ENCODE measurements at places on chromosomes 5 and 9.

- no peak for DNase-seq
Observed at GRCh38 chr9:2934241-2934650, 90.4 kb upstream of the PUM3 start.

DNA sequence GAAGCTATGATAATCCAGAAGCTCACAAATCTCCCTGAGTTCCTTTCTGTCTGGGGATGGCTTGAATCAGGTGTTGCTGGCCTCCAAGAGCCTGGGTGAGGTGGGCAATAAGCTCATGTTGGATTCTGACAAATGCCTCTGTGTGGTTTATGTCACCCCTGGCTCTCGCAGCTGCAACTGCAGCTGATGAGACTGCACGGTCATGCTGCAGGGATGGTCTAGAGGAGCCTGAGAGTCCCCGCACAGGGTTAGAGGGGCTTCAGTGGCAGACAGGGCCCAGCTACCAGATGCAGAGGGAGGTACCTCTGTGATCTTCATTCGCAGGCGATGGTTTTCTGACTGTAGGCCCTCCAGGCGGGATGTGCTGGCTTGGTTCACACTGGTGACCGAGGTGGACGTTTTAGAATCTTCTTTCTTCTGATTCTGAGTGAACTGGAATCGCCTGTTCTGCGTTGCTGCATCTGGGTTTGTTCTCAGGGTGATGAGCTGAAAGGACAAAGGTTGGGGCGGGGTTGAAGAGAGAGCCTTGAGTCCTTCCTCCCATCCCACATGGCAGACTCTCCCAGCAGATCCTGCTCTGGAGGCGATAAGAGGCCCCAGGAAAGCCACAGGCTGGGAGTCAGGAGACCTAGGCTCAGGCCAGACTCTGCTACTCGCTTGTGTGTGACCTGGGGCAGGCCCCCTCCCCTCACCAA, 47.6 kb upstream of the TBC1D2 start:
- DNase-seq = no peak

GRCh38 chr5:143161885-143162540, 241.5 kb downstream of the NR3C1 start:
- DNase-seq = no peak

DNA sequence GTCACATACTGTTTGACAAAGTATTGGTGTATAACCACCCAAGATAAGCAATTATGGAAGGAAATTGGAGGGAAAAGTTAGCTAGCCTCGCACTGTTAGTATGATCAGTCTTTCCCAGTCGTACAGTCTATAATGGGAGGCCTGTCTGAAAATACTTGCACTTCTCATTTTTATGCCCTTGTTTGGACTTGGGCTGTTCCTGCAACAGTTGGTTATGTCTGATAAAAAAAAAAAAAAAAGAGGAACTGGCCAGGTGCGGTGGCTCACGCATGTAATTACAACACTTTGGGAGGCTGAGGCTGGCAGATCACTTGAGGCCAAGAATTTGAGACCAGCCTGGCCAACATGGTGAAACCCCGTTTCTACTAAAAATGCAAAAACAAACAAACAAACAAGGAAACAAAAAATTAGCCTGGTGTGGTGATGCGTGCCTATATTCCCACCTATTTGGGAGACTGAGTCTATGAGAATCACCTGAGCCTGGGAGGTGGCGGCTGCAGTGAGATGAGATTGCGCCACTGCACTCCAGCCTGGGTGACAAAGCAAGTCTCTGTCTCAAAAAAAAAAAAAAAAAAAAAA, 58.3 kb upstream of the ANKRD33B start:
- no peak for DNase-seq

GRCh38 chr5:179219661-179220620, 125.3 kb downstream of the ADAMTS2 start:
- no peak for DNase-seq

DNA sequence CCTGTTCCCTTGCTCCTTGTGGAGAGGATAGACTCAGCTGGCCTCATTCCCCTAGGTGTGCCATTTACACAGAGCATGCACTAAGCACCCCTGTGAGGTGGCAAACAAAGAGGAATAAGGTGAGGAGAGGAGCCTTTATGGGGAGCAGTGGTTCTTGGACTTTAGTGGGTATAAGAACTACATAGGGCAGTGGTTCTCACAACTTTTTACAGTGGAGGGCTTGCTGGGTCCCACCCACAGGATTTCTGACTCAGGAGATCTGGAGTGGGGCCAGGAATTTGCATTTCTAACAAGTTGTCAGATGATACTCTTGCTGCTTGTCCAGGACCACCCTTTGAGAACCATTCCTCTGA, 42.0 kb downstream of the CSF1R start:
- no peak for DNase-seq

- no peak for DNase-seq
Observed at GRCh38 chr5:59584858-59585846, 308.4 kb downstream of the PDE4D start.

DNA sequence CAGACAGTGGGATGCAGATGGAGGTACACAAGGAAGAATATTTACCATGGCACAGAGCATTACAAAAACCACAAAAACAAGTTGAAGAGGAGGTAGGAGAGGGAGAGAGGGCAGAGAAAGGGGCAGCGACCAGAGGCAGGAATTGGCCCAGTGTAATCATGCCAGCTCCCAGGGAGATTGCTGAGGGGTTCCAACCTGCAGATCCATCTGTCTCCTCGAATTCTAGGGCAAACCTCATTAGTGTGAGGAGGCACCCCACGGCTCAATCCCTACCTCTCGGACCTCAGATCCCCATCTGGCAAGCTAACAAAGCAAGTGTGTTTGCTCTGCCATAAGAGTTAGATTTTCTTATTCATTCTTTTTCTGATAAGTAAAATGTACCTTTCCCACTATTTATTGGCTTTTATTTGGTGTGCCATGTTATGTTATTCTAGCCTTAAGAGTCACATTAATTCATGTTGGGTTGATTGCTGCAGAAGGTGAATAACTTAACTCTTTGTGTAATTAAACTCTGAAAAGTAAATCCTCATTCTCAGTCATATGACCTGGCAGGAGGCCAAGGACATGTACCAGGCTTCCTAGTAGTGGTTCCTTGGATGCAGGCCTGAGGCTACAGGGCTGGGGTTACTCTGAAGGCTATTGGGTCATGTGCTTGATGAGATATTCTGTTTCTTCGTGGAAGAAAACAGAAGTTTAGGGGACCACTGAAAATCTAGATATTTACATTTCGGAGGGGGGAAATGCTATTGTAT, 315.2 kb upstream of the ATP10B start:
- DNase-seq = no peak

GRCh38 chr9:91741522-91741921, 208.5 kb downstream of the ROR2 start:
- no peak for DNase-seq

DNA sequence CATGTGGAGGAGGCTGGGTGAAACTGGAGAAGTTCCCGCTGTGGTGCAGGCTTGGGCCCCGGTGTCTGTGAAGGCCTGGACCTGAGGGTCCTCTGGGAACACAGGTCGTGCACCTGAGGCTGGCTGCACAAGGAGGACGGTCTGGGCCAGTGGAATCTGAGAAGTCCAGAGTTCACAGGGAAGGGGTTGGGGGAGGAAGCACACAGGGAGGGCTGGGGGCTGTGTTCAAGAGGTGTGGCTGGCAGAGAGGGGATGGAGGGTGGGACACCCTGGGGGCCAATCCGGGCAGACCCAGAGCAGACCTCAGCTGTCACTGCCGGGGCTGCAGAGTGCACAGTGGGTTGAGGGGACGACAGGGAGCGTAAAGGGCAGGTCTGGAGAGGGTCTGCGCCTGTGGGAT, 2.6 kb downstream of the SLC9A3 start:
- no peak for DNase-seq

DNA sequence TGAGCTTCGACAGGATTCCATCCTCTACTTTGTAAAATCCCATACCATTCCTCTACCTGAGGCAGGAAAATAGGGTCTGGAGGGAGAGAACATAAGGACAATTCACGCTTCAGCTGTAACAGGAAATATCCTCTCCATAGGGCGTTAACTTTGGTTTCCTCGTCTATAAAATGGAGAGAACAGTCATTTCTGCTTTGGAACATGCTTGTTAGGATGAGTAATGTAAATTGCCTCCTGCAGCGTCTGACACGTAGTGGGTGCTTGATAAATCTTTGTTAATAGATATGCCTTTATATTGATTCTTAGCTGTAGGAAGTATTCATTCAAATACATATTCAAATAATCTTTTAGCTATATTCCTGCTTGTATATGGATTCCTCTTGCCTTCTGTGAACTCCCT, 711 bp upstream of the SUB1 start:
- DNase-seq = no peak

DNA sequence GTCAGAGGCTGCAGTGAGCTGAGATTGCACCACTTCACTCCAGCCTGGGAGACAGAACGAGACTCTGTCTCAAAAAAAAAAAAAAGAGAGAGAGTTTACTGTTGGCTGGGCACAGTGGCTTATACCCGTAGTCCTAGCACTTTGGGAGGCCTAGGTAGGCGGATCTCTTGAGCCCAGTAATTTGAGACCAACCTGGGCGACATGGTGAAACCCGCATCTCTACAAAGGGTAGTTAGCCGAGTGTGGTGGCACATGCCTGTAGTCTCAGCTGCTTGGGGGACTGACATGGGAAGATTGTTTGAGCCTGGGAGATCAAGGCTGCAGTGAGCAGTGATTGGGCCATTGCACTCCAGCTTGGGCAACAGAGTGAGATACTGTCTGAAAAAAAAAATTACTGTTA, 12.6 kb downstream of the HABP4 start:
- DNase-seq = no peak

- DNase-seq = no peak
Observed at GRCh38 chr9:120478208-120478607, 101.8 kb downstream of the CDK5RAP2 start.

- no peak for DNase-seq
Observed at GRCh38 chr5:88979244-88979643, 96.3 kb upstream of the MEF2C start.

DNA sequence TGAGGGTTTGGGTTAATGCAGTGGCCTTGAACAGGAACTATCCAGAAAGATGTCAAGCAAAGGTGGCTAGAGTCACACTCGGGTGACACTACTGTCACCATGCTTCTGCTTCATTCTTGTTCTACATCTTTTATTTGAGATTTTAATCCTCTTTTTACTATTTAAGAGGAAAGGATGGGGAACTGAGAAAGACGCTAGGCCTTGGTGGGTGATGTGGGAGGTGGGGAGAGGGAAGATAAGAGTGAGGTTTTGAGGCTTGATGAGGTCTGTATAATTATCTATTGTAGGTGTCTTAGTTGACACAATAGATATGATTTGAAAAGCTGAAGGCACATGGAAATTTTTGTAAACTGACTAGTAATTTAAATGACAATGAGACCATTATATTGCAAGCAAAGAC, 3.5 kb upstream of the BASP1 start:
- DNase-seq = no peak

- DNase-seq = no peak
Observed at GRCh38 chr5:1443171-1443570, 2.1 kb downstream of the SLC6A3 start.

- DNase-seq = no peak
Observed at GRCh38 chr5:143757116-143757515, 54.8 kb upstream of the HMHB1 start.

All from activated CD4-positive, alpha-beta T cell treated with anti-CD3 and anti-CD28 coated beads, Interleukin-2, amount 50 U/mL, for 1 hour (primary cell).